Stimulated activated CD4-positive, alpha-beta T cell treated with anti-CD3 and anti-CD28 coated beads, Interleukin-4, amount 100 ng/mL, for 1 hour (primary cell): ENCODE measurements at places on chromosomes 1 and 21.

DNA sequence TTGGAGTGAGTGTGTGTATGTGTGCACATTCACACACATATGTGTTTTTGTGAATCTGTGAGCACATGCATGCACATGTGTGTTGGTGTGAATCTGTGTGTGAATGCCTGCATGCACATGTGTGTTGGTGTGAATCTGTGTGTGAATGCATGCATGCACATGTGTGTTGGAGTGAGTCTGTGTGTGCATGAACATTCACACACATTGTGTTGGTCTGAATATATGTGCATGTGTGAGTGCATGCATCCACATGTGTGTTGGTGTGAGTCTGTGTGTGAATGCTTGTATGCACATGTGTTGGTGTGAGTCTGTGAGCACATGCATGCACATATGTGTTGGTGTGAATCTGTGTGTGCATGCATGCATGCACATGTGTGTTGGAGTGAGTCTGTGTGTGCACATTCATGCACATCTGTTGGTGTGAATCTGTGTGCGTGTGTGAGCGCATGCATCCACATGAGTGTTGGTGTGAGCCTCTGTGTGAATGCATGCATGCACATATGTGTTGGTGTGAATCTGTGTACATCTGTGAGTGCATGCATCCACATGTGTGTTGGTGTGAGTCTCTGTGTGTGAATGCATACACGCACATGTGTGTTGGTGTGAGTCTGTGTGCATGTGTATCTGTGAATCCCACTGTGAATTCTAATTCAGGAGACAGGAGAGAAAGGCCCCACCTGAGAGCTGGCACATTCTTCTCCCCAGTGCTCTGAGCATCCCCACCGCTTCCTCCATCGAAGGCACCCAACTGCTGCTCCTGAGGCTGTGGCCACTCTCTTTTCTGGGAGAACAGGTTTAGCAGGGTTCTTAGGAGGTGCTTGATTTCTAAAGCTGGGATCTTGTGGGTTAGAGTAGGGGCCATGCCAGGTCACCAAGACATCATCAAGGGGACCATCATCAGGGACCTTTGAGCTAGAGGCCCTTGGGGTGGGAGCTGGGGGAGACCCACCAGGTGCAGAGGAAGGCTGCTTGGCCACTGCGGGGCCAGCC lies 117.5 kb upstream of the ARHGEF16 start:
- DNase-seq: no peak

- no peak for DNase-seq
These were observed 1.3 kb downstream of the NEK7 start for GRCh38 chr1:198157847-198158725.

DNA sequence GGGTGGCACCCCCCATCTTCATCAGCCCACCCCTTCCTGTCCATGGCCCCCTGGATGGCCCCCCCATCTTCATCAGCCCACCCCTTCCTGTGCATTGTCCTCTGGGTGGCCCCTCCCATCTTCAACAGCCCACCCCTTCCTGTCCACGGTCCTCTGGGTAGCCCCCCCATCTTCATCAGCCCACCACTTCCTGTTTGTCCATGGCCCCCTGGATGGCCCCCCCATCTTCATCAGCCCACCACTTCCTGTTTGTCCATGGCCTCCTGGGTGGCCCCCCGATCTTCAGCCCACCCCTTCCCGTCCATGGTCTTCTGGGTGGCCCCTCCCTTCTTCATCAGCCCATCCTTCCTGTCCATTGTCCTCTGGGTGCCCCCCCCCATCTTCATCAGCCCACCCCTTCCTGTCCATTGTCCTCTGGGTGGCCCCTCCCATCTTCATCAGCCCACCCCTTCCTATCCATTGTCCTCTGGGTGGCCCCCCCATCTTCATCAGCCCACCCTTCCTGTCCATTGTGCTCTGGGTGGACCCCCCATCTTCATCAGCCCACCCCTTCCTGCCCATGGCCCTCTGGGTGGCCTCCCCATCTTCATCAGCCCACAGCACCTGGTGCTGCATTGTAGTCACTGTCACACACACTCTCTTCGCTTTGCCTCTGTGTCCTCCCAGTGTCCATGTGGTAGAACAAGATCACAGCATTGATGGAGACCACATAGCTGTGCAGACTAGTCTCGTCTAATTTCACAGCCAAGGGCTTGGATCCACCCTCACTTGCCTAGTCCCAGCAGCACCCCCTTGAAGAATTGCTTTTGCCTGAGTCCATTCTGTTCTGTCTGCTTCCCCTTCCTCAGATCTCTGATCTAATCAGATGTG lies 95.9 kb downstream of the PCBP3 start:
- no peak for DNase-seq

DNA sequence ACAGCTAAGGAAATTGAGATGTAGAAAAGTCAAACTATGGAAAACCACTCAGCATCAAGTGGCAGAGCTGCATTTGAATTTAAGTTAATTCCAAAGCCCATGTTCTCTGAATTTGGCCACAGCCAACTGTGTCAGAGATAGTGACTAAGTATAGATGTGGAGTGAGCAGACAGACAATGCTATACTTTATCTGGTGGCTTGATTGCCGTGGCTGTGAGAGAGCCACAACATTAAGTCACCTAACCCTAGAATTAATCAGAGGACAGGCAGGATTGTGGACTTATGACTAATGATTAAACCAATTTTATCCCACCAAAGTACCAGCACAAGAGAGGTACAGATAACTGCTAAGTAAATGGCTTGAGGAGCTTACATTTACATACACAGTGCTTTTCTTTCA lies 209.8 kb downstream of the TPR start:
- DNase-seq: no peak

DNA sequence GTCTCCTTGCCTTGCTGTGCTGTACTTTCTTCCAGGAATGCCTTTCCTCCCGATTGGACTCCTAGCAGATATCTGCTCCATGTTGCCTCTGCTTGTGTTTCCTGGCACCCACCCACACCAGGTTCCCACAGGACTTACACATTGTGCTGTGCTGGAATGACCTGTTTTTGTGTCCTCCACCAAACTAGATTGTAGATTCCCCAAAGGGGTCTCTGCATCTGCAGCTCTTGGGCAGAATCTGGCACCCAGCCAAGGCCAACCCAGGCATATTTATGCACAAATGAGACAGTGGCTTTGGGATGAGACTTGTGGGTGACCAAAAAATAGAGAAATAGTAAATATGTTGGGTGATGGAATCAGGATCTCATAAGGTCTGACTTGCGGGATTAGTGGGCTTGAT lies 278.2 kb downstream of the RRAGC start:
- DNase-seq: no peak

- peak; percentile 23 for DNase-seq
These were observed 65.7 kb upstream of the FCGR2A start for GRCh38 chr1:161439280-161440232.

DNA sequence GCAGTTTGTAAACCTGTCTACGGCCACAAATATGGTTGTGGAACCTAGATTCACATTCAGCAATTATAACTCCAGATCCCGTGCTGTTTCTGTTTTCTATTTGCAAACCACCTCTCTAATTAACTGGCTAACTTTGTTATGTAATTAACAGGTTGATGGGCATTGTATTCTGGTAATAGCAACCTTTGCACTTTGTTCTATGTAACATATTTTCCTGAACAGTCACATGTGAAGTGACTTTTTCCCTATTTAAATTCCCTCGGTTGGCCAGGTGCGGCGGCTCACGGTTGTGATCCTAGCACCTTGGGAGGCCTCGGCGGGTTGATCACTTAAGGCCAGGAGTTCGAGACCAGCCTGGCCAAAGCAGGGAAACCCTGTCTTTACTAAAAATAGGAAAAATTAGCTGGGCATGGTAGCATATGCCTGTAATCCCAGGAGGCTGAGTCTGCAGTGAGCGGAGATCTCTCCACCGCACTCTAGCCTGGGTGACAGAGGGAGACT lies 1.4 kb downstream of the ACADM start:
- no peak for DNase-seq

DNA sequence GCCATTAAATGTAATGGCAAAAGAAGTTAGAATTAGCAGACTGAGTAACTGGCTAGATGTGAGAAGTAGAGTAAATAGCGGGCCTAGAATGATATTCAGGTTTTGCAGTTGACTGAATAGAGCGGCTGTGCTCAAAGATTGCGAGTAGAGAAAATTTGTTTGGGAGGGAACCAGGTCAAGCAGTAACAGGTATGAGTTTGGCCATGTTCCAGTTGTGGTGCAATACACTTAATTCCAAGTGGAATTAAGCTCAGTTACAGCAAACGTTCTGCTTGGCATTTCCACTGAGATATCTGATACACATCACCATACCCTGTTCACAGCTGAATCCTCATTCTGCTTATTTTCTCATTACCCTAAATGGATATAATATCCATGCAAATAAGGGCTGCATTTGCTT lies 1382.9 kb downstream of the MRPL39 start:
- DNase-seq: no peak

DNA sequence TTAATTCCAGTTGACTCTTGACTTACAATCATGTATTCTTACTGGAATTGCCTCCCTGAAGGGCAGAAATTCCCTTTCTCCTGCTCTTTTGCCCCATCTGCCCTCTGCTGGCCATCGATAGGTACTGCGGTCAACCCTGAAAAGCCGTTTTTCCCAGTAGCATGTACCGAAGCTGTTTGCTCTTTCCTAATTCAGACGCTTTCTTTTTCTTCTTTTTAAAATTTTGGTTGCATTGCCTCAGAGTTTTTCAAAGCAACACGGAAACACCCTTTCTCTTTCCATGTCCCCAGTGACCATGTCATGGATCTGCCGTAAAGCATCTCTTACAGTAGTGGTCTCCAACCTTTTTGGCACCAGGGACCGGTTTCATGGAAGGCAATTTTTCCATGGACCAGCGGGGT lies 164.2 kb upstream of the C1orf21 start:
- DNase-seq: peak; percentile 30

GRCh38 chr1:100703716-100704115 lies 15.8 kb upstream of the VCAM1 start:
- DNase-seq: no peak

GRCh38 chr1:156629823-156630449 lies 10.7 kb downstream of the HAPLN2 start:
- no peak for DNase-seq

GRCh38 chr1:209839875-209840546 lies 12.2 kb downstream of the UTP25 start:
- DNase-seq: no peak

GRCh38 chr1:200281201-200281835 lies 128.5 kb downstream of the ZNF281 start:
- DNase-seq: no peak

- DNase-seq: no peak
These were observed 65.2 kb upstream of the GJA8 start for GRCh38 chr1:147837129-147837963.

DNA sequence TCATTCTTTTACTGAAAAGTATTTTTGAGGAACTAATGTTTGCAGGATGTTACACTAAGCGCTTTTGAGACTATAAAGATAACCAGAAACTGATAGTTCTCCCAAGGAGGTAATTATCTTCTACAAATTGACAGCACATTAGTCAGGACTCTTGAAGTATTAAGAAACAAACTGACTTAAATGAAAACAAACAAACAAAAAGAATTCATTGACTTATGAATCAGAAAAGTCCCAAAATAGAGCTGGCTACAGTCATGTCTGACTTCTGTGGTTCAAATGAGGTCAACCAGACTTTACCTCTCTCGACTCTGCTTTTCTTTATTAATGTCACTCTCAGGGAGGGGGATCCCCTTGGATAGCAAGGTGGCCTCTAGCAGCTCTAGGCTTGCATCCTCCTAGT lies 296.8 kb downstream of the TPR start:
- no peak for DNase-seq

DNA sequence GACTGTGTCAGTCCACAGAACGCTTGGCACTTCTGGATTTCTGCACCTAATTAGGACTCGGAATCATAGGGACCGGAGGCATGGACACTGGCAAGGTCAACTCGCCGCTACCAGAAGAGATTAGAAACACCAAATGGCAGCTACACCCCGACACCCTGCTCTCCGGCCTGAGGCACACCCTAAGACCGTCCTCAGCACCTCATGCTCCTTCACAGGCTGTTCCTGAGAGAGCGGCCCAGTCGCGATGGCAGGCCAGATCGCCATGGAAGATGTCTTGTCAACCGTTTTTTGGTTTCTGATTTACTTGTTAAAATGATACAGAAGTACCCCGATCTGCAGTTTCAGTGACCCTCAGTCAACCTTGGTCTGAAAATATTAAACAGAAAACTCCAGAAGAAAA lies 46.8 kb downstream of the NPHP4 start:
- DNase-seq: no peak

GRCh38 chr21:37220433-37220980 lies 46.6 kb downstream of the VPS26C start:
- DNase-seq: peak; percentile 29

DNA sequence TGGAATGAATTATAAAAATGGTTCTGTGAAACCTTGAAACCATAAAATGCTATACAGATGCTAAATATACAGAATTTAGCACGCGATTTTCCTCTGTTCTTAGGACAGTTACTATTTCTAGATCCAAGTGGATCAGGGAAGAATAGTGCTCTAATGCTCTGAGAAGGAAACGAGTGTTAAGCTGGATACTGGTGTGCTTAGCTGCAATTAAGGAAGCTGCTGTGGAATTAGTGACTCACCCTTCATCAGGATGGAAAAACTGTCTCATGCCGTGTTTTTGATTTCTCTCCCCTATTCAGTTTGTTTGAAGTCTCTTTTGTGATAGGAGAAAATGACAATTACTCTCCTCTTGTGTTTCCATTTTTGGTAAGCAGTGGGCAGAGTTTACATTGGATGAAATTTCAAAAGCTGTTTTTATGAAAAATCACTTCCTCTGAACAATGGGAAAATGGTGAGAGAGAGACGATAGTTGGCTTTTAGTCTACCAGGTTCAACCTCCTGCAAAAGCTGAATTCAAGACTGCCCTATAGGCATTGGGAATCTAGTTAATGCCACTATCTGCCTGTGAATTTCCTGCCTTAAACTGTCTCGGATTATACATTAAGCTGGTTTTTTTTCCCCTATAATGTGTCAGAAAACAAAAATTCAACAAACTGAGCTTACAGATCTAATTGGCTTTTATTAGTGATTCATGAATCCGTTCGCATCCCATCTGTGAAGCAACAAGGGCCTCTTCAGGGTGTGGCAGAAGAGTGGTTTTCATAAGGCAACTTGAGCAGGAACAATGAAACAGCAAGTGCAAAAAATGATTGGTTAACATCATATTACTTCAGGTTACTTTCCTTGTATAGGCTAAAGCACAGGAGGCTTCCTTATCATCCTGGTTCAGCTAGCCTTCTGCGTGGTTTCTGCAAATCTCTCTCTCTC lies 179.8 kb downstream of the ST6GALNAC3 start:
- DNase-seq: no peak

GRCh38 chr1:160494620-160495019 lies 28.4 kb downstream of the SLAMF6 start:
- no peak for DNase-seq

- no peak for DNase-seq
These were observed 164.4 kb downstream of the GIPC2 start for GRCh38 chr1:78210175-78210574.

DNA sequence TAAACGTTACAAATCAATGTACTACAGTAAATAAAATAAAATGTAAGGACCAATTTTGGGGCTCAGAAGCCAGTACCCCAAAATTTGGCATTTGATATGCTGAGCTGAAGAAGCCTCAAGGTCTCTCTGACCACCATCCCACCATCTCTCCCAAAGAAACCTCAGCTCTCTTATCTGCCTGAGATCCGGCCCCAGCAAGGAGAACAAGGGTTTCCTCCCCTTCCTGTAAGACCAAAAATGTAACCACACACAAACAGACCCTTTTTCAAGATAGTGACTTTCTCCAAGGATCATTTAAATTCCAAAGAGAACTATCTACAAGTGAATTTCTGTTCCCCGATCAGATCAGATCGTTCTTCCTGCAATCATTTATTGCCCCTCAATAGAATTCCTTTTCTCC lies 68.1 kb upstream of the SLC45A1 start:
- DNase-seq: no peak
